NCI-H524 (cell line): ENCODE measurements at places on chromosomes 4 and X.
A peak's percentile ranks its signal among the peaks of the same experiment; 100 is the strongest.

DNA sequence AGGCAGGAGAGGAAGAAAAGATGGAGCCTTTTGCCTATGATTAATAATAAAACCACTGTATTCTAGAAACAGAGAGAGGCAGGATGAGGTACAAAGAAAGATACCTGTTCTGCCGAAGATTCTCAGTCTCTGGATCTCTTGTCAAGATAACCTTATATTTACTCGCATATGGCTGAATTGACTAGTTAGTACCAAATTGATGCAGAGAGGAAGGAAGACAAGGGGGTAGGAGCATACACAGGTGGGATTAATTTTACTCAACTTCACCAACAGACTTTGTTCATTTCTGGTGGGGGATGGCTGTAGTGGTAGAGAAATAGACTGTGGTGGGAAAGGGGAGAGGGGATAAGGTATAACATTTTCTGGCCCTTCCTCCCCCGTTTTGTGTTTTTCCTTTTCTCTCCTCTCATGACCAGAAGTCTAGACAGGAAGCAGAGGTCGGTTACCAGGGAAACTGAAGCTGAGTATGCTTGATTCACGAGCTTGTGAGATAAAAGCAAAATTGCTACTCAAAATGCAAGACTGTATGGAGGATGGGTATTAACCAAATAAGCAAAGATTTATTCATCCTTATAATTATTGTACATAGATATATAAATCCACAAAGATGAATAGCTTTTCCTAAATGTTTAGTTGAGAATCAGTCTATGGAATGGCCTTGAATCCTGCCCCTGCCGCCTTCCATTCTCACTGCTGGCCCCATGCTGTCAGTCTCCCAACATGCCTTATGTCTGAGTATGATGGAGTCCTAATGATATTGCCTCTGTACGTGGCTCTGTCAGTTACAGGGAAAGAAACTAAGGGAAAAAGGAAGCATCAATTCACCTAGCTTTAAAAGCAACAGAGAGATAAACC lies 17.8 kb upstream of the PAGE2B start:
- DNase-seq, result no peak

DNA sequence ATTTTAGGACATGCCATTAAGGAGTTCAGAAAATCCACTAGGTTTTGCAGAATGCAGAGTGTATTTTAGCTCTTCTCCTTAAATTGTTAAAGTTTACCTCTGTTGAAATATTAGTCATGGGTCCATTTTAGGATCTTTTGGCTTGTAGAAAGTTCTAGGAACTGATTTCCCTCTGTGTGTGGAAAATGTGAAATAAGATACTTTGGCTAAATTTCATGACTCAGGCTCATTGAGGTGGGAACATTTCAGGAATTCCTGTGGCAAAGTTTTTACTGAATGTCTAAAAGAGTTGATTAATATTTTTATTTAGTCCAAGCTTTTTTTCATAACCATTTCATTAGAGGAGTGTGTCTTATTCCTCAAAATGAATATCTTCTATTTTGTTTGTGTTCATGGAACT lies 7.0 kb downstream of the FHIP1A start:
- DNase-seq, result no peak

DNA sequence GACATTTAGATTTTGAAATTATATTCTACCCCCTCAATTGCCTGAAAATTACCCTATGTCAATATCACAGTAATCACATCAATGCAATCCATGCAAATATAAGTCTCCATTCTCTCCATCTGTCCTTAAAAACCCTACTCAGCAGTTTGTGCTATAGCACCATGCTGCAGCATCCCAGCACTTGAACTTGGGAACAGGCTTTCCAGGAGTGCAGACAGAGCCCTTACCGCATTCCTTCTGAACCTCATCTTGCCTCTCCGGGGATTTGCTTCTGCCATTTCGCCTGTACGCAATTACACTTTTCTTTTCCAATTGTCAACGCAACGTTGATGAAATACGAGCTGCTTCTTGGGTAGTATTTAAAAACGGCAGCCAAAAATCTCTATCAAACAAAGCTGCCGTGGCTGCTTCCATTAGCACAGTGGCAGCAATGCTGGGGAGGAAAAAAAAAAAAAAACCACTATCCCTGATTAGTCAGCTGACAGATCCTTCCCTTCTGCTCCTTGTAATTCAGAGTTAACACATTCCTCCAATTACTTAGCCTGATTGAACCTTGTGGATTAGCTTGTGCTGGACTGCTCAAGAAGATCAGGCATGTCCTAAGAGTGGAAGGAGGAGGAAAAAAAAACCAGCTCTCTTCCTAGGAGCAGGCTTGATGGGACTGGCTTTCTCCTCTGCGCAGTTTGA lies 65.6 kb downstream of the MCF2 start:
- peak; percentile 77 for DNase-seq

DNA sequence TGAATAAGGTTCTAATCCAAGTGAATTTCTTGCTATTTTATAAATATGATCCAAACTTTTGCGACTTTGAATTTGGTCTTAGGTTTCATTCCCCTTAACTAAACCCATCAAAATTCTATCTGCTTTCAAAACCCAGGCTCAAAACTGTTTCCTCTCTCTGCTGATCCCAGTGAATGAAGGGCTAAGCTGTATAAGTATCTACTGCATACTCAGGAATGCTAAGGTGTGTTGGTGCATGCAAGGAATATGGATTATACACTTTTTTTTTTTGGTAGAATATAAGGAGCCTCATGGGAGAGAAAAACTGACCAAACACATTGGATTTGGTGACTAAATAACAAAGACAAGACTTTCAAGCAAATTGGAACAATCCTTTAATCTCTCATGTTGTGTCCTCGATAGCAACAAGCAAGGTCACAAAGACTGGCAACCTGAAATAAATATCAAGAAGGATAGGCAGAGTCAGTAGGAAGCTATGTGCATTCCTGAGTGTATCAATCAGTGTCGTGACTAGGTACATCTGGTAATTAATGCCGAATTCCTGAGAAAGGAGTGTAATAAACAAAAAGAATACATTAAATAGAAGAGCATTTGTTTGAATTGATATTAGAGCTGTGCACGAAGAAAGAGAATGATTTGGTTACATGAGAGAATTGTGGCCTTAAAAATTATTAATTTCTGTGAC lies 74.3 kb upstream of the KCTD8 start:
- no peak for DNase-seq

DNA sequence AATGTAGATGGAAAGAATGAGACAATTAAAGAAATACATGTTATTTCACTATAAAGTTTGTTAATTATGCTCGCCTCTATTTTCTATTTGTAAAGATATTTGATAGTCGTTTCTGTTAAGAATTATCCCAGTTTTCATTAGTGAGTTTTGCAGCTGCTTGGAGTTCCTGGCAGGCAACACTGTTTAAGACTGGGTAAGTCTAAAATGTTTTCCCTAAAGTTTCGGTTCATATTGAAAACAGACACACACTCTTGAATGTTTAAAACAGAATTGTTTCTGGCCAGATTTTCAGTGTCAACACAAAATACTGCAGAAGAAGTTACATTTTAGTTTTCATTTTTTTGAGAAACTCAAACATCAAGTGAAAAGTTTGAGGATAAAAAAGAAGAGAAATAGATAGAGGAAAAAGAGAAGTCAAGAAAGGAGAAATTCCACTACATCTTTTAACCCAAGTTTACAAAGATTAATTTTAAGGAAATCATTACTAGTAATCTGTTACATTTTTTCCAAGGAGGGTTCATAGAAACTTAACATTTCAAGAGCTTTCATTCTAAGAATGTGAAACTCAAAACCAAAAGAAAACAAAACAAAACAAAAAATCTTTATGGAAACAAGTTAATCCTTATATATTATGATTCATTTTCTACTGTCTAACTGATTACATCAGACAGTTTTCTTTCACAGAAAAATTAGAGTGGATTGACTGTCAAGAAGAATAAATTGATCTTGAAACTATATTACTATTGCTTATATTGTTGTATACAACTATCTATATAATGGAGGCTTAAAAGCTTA lies 305.5 kb downstream of the FAT4 start:
- no peak for DNase-seq

DNA sequence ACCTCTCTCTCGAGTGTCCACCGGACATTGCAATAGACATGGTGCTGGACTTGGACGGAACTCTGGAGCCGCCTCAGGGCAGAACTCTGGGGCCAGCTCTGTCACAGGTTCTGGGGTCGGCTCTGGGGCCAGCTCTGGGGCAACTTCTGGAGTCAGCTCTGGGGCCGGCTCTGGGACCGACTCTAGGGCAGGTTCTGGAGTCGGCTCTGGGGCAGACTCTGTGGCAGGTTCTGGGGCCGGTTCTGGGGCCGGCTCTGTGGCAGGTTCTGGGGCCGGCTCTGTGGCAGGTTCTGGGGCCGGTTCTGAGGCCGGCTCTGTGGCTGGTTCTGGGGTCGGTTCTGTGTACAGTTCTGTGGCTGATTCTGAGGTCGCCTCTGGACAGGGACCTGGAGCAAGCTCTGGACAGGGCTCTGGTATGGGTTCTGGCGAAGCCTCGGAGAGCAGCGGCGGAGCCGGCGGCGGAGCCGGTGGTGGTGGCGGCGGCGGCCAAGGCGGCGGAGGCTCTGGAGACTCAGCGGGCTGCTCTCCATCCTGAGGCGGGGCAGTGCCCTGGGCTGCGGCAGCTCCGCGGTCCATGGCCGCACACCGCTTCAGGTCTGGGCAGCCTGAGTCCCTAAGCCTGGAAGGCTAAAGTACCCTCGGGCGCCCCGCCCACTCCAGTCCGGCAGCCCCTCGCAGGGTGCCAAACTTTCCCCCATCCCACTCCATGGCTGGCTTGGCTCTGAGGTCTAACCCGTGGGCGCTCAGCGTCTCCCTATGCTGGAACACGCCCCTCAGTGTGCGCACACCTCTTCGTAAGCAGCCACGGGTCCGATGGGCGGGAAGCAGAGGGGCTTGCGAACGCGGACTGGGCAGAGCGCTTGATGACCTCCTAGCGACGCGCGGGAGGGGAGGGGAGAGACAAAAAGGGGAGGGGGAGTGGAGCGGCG lies at the start of gene DGKK:
Gene DGKK (minus strand): TSS at position 723 of the 929 bp plus-strand sequence. CDS start 147 bp downstream, at position 576.
- no peak for DNase-seq

GRCh38 chrX:24334461-24334860 lies 20.6 kb upstream of the SUPT20HL2 start:
- DNase-seq, result no peak

DNA sequence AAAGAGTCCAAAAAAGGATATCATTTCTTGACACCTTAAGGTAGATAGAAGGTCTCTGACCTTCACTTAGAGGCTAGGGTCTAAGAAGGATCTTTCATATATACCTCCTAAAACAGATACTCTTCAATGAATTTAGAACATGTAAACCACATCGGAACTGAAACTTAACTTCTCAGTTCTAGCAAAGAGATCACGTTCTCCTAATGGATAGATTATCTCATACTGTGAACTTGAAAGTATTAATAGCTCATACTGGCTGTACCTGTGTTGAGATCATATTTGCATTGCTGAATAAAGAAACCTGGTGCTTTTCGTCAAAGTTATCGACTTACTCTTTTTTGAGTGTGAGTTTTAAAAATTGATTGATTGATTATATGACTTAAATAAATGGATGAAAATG lies 353.8 kb downstream of the EPHA5 start:
- no peak for DNase-seq

DNA sequence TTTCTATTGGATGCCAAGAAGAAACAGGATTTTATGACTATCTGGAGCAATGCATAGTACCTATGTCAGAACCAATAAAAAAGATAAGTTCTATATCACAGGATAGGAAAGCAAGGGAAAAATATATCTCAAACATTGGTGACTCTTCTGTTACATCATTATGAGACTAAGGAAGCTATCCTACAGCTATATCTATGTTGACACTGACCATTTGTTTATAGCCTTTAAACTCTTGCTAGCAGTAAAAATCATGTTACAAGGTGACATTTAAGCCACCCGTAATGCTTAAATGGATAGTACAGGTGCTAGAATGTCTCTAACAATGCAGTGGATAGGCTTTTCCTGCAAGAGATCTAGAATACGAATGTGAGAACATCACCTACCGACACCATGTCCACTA lies 28.6 kb upstream of the EPGN start:
- no peak for DNase-seq

DNA sequence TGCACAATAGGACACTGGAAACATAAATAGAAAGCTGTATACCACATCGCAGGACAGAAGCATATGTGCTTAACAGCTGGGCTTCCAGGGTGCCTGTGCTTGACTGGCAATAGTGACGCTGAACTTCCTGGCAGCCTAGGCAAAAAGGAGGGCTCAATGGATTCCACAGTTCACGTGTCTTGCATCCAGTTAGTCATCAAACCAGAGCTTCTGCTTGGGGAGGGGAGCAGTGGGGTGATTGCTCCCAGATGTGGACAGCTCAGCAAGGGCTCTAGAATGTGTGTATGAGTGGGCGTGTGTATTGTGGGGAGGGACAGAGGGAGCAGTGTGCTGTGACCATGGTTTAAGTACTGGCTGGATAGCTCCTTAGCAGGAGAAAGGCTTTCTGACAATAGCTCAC lies 2.3 kb downstream of the PRRG3 start:
- DNase-seq, result peak; percentile 72

- DNase-seq, result peak; percentile 16
Observed at GRCh38 chrX:146278381-146278780, 460.8 kb downstream of the SLITRK2 start.

DNA sequence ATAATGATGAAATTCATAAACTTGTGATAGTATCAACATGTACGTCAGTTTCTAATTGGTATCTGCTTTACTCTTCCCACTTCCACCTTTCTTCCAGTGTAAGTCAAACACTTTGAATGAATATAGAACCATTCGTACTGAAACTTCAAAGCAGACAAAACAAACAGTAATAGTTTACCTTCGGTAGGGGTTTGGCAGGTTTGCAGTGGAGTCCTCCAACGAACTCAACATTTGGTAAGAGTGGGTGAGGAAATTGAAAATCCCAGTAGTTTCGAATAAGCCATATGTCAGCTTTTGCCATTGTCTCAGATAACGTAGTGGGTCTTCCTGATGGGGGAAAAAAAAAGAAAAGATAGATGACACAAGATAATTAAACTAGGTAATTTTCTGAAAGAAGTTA lies 2.2 kb downstream of the UGT2B4 start:
- DNase-seq, result no peak

GRCh38 chrX:22748093-22748999 lies 251.4 kb upstream of the DDX53 start:
- peak; percentile 69 for DNase-seq

GRCh38 chrX:106742805-106743204 lies 16.3 kb downstream of the RNF128 start:
- no peak for DNase-seq

DNA sequence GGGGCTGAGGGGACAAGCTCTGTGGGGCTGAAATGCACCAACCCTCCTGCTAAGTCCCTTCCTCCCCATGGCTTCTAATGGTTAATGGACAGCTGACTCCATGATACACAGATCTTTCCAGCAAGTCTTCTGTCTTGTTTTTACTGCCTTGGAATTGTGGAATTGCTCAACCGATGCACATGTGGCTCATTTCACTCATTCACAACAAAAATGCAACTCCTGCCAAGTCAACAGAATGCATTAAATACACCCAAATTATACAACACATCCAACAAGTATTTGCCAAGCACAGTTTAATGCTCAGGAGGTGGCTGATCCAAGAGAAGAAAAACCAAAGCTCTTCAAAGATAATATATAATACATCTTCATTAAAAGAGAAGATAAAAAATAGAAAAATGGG lies 61.9 kb upstream of the PAGE4 start:
- DNase-seq, result no peak

GRCh38 chr4:21738821-21739220 lies 209.8 kb downstream of the KCNIP4 start:
- no peak for DNase-seq
